ENCODE measurements at places on chromosomes 4 and X. TPM values are rescaled to one million over a fixed set of nuclear protein-coding genes. Genes with fewer than 3 reads are reported as not detected.

TBC1D25 gene
- 31.3 TPM for total RNA-seq

MGAT4D gene
- total RNA-seq: not detected

CCKAR gene
- total RNA-seq: not detected

USP17L27 gene
- total RNA-seq: not detected

GASK1B gene
- 1.8 TPM for total RNA-seq

YY2 gene
- 0.68 TPM for total RNA-seq

All from T-helper 17 cell (primary cell).